ENCODE measurements at places on chromosomes 5 and 9. TPM values are rescaled to one million over a fixed set of nuclear protein-coding genes. Genes with fewer than 3 reads are reported as not detected.

The RORB gene
- total RNA-seq: 1.8 TPM

The CCNH gene
- total RNA-seq: 218 TPM

The RAB24 gene
- total RNA-seq: 32.1 TPM

The SPZ1 gene
- total RNA-seq: not detected

The ANKS6 gene
- total RNA-seq: 42.2 TPM

The OBP2B gene
- total RNA-seq: not detected

The DIAPH1 gene
- 91.7 TPM for total RNA-seq

The CDX1 gene
- total RNA-seq: not detected

The SLC25A48 gene
- not detected for total RNA-seq

The OR1Q1 gene
- total RNA-seq: not detected

The PAXX gene
- 109 TPM for total RNA-seq

The KCNV2 gene
- not detected for total RNA-seq

The PCDHA1 gene
- total RNA-seq: not detected

The PIP5K1B gene
- 0.89 TPM for total RNA-seq

The KCNMB1 gene
- 0.29 TPM for total RNA-seq

The SPATA31A3 gene
- not detected for total RNA-seq

The ANKRD33B gene
- total RNA-seq: 0.67 TPM

The NSMF gene
- total RNA-seq: 50.9 TPM

The ZBTB34 gene
- 15.1 TPM for total RNA-seq

The NFIL3 gene
- 13.9 TPM for total RNA-seq

The BAAT gene
- total RNA-seq: not detected

The CBY3 gene
- total RNA-seq: not detected

The PCDHAC2 gene
- 4.2 TPM for total RNA-seq

The BNC2 gene
- 6.1 TPM for total RNA-seq

The NR5A1 gene
- total RNA-seq: 0.40 TPM

The KCTD16 gene
- 2.3 TPM for total RNA-seq

The PTGES gene
- 2.6 TPM for total RNA-seq

The GKAP1 gene
- 15.5 TPM for total RNA-seq

The GADD45G gene
- total RNA-seq: 17.1 TPM

The MYO10 gene
- 89.6 TPM for total RNA-seq

The PCDHB12 gene
- 2.4 TPM for total RNA-seq

The C9orf152 gene
- not detected for total RNA-seq

The GGTA1 gene
- 10.0 TPM for total RNA-seq

The MAMDC2 gene
- 18.4 TPM for total RNA-seq

The SURF1 gene
- total RNA-seq: 51.5 TPM

The PCDHA13 gene
- 2.8 TPM for total RNA-seq

The TSSK1B gene
- total RNA-seq: not detected

The PCDHA5 gene
- 0.49 TPM for total RNA-seq

The ARID3C gene
- total RNA-seq: not detected
